ENCODE measurements at places on chromosomes 2 and 18.

GRCh38 chr18:5582076-5582475 is 38.3 kb upstream of the EPB41L3 start:
- DNase-seq = no peak

DNA sequence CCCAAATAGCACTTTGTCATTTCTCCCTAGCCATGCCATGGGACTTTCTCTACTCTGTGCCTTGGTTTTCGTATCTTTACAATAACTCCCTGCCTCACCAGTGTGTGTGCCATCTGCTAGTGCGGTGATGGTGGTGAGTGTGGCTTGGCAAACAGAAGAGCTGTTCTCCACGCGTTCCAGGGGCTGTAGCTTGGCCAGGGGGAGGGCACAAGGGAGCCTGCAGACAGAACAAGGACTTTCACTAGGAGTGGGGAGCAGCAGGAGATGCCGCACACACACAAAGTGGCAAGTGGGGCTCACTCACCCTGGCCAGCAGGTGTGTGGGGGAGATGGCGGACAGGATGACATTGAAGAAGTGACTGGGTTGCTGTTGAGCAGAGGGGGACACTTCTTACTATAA is 196.9 kb downstream of the HAUS1 start:
- DNase-seq = no peak

DNA sequence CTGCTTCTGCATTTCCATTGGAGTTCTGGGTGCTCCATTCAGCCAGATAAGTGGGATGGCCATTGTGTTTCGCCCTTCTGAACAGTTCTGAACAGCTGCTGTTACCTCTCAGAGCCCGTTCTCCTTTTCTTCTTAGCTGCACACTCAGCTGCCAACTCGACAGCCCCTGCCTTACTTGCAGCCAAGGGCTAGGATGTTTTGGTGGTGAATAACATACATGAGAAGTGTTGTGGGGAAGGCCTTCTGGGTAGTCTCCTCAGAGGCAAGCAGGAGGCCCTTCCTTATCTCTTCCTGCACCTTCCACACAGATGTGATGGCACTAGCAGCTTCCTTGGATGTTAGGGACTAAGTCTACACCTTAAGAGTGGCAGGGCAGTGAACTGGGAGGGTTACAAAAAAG is 138.4 kb upstream of the NOSTRIN start:
- no peak for DNase-seq

DNA sequence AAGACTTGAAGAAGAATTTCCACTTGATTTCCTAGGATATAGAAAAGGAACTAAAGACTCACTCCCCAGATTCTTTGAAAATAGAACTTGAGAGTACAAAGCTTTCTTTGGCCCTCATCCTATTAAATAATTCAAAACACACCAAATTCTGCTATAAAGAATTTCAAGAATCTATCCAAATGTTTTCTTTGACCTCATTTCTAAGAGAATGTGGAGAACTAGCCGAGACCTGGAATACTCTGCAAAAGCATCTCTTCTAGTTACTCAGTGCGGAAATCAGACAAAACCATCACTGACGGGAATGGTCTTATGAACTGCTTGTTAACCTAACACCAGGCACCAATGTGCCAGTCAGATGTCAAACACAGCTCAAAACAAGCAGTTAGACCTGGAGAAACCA is 44.2 kb upstream of the ARL5A start:
- no peak for DNase-seq

DNA sequence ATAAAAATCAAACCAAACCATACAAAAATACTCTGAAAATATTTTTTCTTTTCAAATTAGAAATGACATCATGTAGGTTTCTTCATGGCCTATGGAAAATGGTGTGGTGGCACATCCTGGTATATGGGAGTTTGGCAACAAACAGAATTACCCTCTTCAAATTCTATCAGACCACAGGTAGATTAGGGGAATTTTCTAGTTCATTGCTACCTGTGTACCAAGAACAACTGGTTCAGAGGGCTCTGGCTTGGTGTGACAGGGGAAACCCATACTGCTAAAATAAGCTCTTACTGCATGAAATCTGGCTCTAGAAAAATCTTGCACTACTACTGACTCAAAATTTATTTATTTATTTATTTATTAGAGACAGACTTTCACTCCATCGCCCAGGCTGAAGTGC is 63.4 kb upstream of the PELI1 start:
- no peak for DNase-seq

GRCh38 chr2:70371753-70372152 is 69.9 kb upstream of the FAM136A start:
- no peak for DNase-seq

DNA sequence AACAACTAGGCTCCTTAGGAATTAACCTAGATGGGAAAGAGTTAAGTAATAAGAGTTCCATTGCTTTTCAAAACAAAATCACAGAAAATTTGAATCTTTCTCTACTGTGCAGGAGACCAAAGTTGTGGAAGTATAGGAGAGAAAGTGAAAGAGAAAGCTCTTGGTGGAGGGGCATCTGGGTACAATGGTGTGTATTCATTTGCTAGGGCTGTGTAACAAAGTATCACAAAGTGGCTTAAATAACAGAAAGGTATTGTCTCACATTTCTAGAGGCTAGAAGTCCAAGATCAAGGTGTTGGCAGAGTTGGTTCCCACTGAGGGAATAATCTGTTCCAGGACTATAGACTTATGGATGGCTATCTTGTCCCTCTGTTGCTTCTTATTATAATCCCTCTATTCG is 50.5 kb upstream of the GORASP2 start:
- no peak for DNase-seq

- DNase-seq = peak; percentile 20
Observed at GRCh38 chr2:27705851-27706622, 42.3 kb downstream of the SLC4A1AP start.

DNA sequence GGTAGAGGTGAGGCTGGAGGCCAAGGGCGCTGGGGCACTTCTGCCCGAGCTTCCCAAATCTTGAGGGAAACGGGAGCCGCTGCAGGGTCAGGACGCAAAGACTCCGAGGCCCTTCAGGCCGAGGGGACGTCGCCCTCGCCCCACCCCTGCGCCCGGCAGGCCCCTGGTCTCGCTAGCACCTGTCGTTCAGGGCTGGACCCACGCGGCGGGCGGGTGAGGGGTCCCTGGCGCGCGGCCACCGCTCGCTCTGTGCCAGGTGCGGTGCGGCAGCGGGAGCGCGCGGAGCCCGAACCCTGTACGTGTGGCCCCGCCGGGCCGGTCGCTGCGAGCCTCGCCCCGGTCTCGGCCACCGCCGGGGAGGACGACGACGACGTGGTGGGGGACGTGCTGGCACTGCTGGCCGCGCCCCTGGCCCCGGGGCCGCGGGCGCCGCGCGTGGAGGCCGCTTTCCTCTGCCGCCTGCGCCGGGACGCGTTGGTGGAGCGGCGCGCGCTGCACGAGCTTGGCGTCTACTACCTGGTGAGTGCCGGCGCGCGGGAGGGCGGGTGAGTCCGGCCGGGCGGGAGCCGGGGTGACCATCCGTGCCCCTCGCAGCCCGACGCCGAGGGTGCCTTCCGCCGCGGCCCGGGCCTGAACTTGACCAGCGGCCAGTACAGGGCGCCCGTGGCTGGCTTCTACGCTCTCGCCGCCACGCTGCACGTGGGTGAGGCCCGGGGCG is 4.9 kb downstream of the ERFE start:
- DNase-seq = peak; percentile 44

GRCh38 chr2:231364961-231365810 is 30.3 kb upstream of the B3GNT7 start:
- DNase-seq = peak; percentile 32
